Activated T-helper 17 cell treated with anti-CD3 and anti-CD28 coated beads, Interleukin-2, amount 50 U/mL, for 72 hours (primary cell): ENCODE measurements at places on chromosomes 5 and 9.
A peak's percentile ranks its signal among the peaks of the same experiment; 100 is the strongest.

- ATAC-seq = no peak
These were observed 172.2 kb downstream of the HSD17B3 start for GRCh38 chr9:96129747-96130146.

- ATAC-seq = no peak
These were observed 48.7 kb downstream of the MARCHF3 start for GRCh38 chr5:126981701-126982100.

GRCh38 chr5:119655061-119655460 lies 25.7 kb downstream of the FAM170A start:
- ATAC-seq = no peak

GRCh38 chr9:115111874-115112273 lies 6.1 kb downstream of the TNC start:
- ATAC-seq = no peak

- no peak for ATAC-seq
These were observed 499.1 kb downstream of the CDK5RAP2 start for GRCh38 chr9:120080849-120081248.

GRCh38 chr5:159095866-159096242 lies 3.9 kb downstream of the EBF1 start:
- ATAC-seq = no peak

- ATAC-seq = no peak
These were observed 33.7 kb downstream of the ANKRD31 start for GRCh38 chr5:75202935-75203334.

DNA sequence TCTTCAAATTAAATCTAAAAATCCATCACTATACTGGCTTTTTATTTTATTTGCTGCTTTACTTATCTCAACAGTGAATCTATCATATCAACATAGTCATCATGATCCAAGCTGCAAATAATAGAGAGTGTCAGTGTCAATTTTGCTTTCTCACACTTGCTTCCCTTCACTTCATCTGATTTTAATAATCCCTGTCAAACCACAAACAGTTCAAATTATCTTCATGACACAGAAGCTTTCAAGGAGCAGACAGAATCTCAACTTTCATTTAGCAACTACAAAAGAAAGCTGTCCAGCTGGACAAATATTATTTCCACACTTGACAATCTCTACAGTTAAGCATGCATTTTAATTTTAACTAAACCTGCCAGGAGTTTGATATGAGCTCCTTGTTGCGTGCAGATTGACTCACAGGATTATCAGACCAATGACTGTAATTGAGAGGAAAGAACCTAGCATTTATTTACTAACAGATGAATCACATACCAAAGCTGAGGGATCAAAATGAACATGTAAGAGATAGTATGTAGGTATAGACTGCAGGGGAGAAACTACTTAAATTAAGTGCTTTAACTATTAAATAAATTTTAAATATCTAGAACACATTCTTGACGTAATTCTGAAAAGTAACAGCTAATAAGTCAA lies 56.0 kb downstream of the KIAA0825 start:
- peak; percentile 28 for ATAC-seq

DNA sequence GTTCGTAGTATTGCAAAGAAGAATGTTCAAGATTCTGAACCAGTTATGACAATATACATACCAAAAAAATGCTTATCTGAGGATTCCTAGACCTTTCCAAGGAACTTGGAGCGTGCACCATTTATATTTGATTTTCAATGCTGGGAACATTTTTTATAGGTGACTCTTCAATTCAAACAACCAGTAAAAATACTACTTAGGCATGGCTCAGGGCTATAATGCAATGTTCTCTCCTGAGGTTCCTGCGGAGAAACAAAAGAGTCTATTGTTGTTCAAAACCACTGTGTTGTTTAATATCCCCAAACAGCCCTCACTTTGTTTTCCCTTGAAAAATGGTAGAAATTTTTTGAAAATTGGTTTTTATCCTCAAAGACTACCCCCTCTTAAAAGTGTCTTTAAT lies 335.7 kb upstream of the IZUMO3 start:
- ATAC-seq = no peak

DNA sequence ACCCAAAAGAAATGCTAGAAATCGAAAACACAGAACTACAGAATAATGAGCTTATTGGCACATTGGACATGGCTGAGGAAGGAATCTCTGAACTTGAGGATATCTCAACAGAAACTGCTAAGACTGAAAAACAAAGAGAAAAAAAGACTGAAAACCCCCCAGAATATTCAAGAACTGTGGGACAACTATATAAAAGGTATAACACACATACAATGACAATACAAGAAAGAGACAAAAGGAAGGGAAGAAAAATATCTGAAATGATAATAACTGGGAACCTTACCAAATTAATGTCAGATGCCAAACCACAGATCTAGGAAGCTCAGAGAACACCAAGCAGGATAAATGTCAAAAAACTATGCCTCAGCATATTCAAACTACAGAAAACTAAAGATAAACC lies 68.6 kb upstream of the TNPO1 start:
- ATAC-seq = no peak

DNA sequence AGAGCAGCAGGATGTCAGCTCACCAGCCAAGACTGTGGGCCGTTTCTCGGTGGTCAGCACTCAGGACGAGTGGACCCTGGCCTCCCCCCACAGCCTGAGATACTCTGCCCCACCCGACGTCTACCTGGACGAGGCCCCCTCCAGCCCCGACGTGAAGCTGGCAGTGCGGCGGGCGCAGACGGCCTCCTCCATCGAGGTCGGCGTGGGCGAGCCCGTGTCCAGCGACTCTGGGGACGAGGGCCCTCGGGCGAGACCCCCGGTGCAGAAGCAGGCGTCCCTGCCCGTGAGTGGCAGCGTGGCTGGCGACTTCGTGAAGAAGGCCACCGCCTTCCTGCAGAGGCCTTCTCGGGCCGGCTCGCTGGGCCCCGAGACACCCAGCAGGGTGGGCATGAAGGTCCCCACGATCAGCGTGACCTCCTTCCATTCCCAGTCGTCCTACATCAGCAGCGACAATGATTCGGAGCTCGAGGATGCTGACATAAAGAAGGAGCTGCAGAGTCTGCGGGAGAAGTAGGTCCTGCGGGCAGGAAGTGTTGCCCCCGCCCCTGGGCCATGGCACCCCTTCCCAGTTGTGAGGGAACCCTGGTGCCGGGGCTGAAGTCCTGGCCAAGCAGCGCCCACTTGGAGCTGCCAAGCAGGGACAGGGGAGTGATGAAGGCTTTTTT lies 108.9 kb downstream of the WNK2 start:
- ATAC-seq = no peak

GRCh38 chr5:76941442-76941841 lies 11.4 kb upstream of the CRHBP start:
- peak; percentile 16 for ATAC-seq

- no peak for ATAC-seq
These were observed 190.0 kb downstream of the MED10 start for GRCh38 chr5:6188344-6188743.

DNA sequence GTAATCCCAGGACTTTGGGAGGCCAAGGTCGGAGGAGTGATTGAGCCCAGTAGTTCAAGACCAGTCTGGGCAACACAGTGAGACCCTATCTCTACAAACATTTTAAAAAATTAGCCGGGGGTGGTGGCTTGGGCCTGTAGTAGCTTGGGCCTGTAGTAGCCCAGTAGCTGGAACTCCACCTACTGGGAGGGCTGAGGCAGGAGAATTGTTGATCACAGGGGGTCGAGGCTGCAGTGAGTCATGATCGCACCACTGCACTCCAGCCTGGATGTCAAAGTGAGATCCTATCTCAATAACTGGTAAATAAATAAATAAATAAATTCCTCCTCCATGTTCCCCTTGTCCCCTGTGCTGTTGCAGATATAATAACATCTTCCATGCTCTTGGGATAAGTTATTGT lies 14.3 kb downstream of the VCAN start:
- ATAC-seq = no peak

- peak; percentile 65 for ATAC-seq
These were observed 7.9 kb downstream of the NRARP start for GRCh38 chr9:137294091-137294680.

DNA sequence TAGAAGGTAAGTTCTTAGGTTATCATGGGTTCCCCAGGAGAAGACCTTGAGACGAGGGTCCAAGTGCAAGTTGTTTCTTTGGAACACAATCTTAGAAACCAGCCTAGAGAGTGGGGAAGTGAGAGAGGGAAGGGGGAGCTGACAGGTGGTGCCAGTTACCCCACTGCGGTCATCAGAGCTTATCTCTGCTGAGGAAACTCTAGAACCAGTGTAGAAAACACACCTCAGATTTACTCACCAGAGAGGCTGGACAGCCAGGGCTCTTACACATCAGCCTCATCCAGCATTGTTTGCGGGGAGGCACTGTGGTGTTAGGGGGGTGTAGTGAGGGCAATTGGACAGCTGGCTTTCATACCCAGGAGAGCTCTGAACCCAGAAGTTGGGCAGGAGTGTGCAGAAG lies 206.5 kb upstream of the RAI14 start:
- ATAC-seq = no peak

DNA sequence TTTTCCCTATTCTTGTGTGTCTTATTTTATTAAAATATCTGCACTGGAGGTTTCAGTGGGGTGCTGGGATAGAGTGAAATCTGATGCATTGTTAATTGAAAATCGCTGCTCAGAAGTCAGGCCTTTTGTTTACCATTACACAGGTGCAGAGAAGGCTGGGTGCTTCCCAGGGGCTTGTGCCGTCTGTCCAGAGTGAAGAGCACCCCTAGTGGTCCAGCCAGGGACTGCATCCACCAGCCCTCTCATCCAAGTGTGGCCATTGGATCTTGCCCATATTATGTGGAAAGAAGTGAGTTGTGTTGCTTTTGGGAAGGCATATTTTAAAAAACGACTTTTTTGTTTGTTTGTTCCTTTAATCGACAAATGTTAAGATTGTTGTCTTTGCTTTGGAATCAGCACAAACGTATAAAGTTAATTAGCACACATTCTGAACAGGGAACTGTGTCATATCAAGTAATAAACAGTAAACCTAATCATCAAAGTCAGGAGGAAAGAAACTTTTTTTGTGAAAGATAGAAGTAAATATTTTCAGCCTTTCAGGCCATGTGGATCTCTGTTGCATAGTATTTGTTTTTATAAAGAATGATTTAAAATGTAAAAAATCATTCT lies 315.6 kb downstream of the MTRR start:
- ATAC-seq = no peak

- no peak for ATAC-seq
These were observed 25.4 kb downstream of the FBXO10 start for GRCh38 chr9:37550781-37551180.

DNA sequence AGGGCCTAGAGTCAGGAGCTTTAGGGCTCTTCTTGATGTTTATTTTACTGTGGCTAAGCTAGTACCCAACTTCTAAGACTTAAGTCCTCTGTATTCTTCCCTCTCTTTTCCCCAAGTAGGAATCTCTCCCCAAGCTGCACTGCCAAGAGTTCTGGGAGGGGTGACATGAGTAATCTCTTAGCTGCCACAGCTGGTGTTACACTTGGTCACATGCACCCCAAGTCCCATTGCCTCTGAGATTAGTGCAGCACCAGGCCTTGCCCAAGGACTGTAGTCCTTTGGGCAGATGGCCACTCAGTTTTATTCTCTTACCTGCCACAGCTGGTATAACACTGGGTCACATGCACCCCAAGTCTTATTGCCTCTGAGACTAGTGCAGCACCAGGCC lies 114.7 kb upstream of the RIOK2 start:
- ATAC-seq = no peak

DNA sequence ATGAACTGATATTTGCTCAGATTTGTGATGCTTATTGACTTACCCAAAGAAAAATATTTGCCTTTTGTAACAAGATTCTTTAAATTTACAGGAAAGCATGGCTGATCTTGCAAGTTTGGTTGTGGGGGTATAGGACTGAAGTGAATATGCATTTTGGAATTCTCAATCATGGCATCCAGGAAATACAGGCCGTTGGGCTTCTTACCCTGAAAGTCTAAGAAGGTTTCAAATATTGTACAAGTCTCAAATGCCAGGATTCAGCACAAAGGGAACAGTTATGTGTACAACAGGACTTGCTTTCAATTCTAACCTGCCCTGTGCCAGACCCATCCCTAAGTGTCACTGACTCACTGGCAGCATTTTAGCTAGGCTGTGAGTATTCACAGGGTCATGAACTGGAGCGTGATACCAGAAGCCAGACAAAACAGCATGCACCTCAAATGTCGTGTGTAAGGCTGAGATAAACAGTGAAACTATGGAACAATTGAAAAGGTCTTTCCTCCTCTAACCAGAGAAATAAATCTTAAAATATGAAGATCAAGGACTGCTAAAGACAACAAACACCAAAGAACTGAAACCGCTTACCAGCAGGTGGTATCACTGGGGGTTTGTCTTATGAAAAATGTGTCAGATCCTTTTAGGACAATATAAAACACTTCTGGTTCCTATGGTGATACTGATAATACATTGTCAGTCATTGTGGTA lies 168.6 kb upstream of the RGMB start:
- no peak for ATAC-seq
